ENCODE measurements at places on chromosomes 16 and 17.
A peak's percentile ranks its signal among the peaks of the same experiment; 100 is the strongest.

DNA sequence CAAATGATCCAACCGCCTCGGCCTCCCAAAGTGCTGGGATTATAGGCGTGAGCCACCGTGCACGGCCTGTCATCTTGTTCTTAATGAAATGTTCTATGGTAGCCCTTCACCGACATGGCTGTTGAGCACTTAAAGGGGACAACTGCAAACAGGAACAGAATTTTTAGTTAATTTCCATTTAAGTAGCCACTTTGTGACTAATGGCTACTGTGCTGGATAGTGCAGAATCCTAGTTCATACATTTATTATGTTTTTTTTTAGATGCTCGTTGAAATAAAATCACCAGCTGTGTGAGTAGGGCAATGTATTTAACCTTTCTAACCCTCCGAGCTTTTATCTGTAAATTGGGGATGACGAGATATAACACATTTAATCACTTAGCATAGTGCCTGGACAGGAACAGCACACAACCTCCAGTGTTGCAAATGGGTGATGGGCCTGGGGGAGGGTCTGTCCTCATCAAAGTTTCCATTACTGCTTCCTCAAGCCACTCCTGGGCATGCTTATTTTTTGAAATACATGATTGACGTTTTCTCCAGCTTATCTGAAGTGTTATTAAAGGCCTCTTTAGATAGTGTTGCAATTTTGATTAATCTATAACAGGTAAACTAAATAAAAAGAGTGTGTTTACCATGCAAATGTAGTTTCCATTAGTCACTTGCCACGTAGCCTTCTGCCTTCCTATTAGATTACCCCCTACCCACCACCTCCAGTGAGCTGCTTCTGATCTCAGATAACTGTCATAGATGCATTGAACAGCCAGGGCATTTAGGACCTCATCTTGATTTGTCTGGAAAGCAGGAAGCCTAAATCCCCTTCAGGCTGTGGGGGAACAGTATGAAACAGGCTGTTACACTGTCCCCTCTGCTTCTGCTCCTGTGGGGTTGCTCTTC, 42.5 kb upstream of the TANC2 start:
- no peak for DNase-seq
- no peak overlapping the region for H3K27ac ChIP-seq
- H3K27me3 ChIP-seq, result no peaks in the 10 kb centered on the region

DNA sequence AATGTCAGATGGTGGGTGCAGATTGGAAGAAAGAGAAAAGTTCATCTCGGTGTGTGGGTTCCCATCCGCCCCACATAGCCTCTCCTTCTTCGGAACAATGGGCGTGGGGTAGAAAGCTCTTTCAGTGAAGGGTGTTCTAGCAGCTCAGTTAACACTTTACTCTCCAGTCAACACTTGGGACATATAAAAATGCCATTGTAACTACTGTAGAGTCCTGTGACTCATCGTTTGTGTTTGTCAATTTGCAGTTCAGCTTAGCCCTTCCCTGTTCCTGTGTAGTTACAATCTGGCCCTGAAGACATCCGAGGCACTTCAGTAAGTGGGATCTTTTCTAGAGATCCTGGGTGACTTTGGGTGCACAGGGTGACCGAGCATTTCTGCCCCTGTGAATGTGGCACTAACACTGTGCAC, 11.5 kb upstream of the CLEC18C start:
- DNase-seq, result no peak
- no peaks in the 10 kb centered on the region for H3K36me3 ChIP-seq
- H3K27me3 ChIP-seq, result no peaks in the 10 kb centered on the region
- no peak overlapping the region for H3K27ac ChIP-seq
- H3K4me3 ChIP-seq, result no peak overlapping the region
- peaks cover 23% of the 10 kb centered on the region for H3K4me1 ChIP-seq

- peaks cover 18% of the 10 kb centered on the region for H3K4me1 ChIP-seq
- no peak overlapping the region for H3K4me3 ChIP-seq
- H3K36me3 ChIP-seq, result no peaks in the 10 kb centered on the region
- H3K27me3 ChIP-seq, result no peaks in the 10 kb centered on the region
Observed at GRCh38 chr16:77910021-77910420, 112.3 kb upstream of the CLEC3A start.

DNA sequence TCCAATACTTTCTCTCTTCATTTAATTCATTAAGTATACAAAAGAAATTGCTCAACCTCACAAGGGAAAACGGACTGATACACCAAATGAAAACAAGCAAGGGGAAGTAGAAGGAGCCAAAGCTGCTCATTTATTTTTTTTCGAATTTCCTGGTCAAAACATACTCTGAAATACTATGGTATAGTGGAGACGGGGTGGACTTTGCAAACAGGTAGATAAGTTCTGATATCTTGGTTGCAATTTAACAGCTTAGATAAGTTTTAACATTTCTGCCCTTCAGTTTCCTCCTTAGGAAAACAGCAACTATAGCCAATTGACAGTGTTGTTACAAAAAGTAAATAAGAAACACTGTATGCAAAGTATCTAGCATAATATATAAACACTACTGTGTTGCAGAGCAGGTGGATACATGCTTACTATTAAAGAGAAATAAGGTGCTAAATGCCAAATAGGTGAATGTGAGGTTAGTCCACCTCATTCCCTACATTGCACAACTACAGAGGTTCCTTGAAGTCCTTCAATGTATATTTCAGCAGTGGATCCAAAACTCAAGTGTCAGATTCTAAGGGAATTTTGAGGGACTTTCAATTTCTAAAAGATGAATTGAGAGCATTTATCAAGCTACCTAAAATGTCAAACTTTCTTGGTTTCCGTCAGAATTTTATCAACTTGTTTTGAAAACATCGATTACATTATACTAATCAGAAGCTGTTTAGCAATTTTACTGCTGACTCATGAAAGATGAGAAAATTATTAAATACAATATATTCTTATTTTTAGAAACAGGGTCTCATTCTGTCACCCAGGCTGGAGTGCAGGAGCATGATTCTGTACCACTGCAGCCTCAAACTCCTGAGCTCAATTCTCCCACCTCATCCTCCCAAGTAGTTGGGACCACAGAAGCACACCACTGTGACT, 11.0 kb downstream of the CCDC47 start:
- H3K36me3 ChIP-seq, result peaks cover 10% of the 10 kb centered on the region
- DNase-seq, result no peak
- H3K4me3 ChIP-seq, result no peak overlapping the region
- H3K4me1 ChIP-seq, result no peaks in the 10 kb centered on the region

- H3K27ac ChIP-seq, result no peak overlapping the region
- H3K27me3 ChIP-seq, result no peaks in the 10 kb centered on the region
- no peaks in the 10 kb centered on the region for H3K4me1 ChIP-seq
- no peak overlapping the region for H3K4me3 ChIP-seq
- peaks cover 19% of the 10 kb centered on the region for H3K36me3 ChIP-seq
- no peak for DNase-seq
Observed at GRCh38 chr17:18291718-18292540, 22.9 kb downstream of the TOP3A start.

GRCh38 chr17:48757524-48757961, 29.0 kb upstream of the HOXB13 start:
- no peaks in the 10 kb centered on the region for H3K4me1 ChIP-seq
- peaks cover 99% of the 10 kb centered on the region for H3K27me3 ChIP-seq
- no peak overlapping the region for H3K4me3 ChIP-seq
- no peak for DNase-seq
- H3K27ac ChIP-seq, result no peak overlapping the region

- DNase-seq, result no peak
- peak overlapping the region; percentile 49 for H3K4me3 ChIP-seq
- peaks cover 4% of the 10 kb centered on the region for H3K27me3 ChIP-seq
- H3K36me3 ChIP-seq, result no peaks in the 10 kb centered on the region
- H3K4me1 ChIP-seq, result peaks cover 57% of the 10 kb centered on the region
- H3K27ac ChIP-seq, result peak overlapping the region; percentile 19
Observed at GRCh38 chr17:75088465-75089417, 987 bp downstream of the SLC16A5 start.

DNA sequence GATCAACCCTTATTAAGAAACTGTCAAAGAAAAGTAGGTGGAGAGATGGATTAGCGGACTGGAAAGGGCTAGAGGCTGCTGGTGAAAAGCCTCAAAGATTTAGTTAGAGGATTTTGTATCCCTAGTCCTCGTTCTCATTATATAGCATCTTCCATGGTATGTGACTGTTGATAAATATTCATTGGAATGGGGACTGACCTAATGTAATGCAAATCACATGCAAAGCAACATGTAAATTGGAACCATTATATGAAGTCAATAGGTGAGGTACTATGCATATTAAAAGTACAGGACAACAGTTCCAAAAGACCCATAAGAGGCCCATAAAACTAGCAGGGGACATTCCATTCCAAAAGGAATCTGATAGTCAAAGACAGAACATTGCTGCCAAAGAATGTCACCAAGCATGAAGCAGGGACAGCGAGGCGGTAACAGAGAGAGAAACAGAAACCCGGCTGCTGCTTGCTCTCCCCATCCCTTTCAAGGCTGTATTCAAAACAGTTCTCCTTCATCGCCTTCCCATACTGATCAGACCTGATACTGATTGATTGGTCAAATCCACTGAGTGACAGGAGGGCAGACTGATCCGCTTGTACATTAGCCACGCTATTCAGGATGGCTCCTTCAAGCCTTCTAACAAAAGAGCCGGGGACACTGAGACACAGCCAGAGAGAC, 44.5 kb downstream of the SOX9 start:
- no peak for DNase-seq
- H3K27me3 ChIP-seq, result no peaks in the 10 kb centered on the region

DNA sequence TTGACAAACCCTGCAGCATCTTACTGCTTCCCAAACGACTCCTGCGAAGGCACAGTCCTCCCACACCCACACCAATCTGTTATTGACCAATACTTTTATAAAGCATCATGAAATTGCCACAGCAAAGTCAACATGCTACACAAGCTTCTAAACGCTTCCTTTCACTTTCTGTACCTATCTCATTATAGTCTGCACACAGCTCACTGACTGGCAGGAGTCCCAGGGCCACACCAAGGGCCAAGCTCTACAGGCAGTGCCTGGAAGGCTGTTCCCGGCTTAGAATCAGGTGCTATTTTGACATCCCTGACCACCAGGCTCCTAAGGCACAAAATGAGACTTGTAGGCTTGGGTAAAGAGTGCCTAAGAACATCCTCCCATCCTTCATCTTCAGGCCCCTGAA, 39.5 kb downstream of the USP7 start:
- no peaks in the 10 kb centered on the region for H3K27me3 ChIP-seq
- H3K36me3 ChIP-seq, result peaks cover 22% of the 10 kb centered on the region
- DNase-seq, result no peak
- H3K4me3 ChIP-seq, result no peak overlapping the region
- peaks cover 27% of the 10 kb centered on the region for H3K4me1 ChIP-seq
- H3K27ac ChIP-seq, result peak overlapping the region; percentile 10

DNA sequence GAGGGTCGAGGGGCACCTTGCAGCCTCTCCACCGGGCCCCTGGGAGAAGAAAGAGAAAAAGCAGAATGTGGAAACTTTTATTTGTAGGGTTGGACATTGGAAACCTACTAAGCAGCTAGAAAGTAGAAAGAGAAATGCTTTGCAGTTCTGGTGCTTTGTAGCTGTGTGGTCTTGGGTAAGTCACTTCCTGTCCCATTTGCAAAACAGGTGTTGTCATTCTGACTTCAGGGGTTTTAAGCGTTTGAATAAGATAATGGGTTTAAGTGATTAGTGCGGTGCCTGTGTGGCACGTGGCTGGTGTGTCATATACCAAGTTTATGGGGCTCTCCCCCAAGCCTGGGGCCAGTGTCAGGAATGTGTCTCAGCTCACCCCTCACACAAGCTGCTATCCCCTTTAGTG, 1.6 kb downstream of the CA4 start:
- H3K4me3 ChIP-seq, result peak overlapping the region; percentile 47
- no peak for DNase-seq
- H3K4me1 ChIP-seq, result peaks cover 5% of the 10 kb centered on the region

- DNase-seq, result no peak
- no peaks in the 10 kb centered on the region for H3K27me3 ChIP-seq
- H3K27ac ChIP-seq, result no peak overlapping the region
- H3K4me3 ChIP-seq, result no peak overlapping the region
- peaks cover 14% of the 10 kb centered on the region for H3K4me1 ChIP-seq
Observed at GRCh38 chr17:63714550-63715277, 14.8 kb upstream of the LIMD2 start.

DNA sequence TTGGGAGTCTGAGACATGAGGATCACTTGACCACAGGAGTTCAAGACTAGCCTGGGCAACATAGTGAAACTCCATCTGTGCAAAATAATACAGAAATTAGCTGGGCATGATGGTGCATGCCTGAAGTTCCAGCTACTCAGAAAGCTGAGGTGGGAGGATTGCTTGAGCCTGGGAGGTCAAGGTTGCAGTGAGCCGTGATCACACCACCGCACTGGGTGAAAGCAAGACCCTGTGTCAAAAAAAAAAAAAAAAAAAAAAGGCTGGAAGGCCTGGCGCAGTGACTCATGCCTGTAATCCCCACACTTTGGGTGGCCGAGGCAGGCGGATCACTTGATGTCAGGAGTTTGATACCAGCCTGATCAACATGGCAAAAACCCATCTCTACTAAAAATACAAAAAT, 8.1 kb downstream of the UBN1 start:
- DNase-seq, result no peak
- H3K4me1 ChIP-seq, result peaks cover 12% of the 10 kb centered on the region
- H3K36me3 ChIP-seq, result peaks cover 5% of the 10 kb centered on the region
- H3K27ac ChIP-seq, result no peak overlapping the region
- no peak overlapping the region for H3K4me3 ChIP-seq

DNA sequence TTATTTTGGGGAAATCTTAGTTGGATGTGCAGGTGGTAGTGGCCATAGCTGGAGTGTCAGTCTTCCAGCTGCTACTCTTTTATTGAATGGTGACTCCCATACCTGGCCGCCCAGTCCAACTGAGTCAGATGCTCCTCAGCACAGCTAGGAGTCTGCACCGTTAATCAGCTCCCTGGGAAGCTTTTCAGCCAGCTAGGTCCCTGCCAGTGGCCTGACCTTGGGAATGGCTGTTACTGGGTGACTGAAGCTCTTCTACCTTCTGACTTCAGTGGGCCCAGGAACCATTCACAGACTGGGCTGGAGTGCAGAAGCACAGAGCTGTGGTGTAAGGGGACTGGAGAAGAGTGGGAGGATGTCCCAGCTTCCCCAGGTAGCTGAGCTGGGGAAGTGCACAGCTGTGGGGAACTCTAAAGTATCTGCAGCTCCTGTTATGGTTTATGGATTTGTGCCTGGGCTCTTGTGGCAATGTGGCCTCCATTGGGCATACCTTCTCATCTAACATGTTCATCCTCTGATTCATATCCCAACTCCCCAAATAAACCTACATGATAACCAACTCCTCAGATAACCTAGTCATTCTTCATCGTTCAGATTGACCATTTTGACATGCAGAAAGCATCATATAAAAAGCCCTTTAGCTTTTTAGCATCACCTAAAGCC, 14.0 kb downstream of the ALKBH5 start:
- no peak overlapping the region for H3K27ac ChIP-seq
- no peaks in the 10 kb centered on the region for H3K27me3 ChIP-seq
- no peaks in the 10 kb centered on the region for H3K4me1 ChIP-seq
- H3K4me3 ChIP-seq, result no peak overlapping the region
- H3K36me3 ChIP-seq, result peaks cover 2% of the 10 kb centered on the region

GRCh38 chr16:71501547-71501946, 12.4 kb upstream of the ZNF19 start:
- H3K4me3 ChIP-seq, result no peak overlapping the region
- no peaks in the 10 kb centered on the region for H3K36me3 ChIP-seq
- peaks cover 44% of the 10 kb centered on the region for H3K27me3 ChIP-seq
- peaks cover 7% of the 10 kb centered on the region for H3K4me1 ChIP-seq

GRCh38 chr17:82613283-82614094, 34.8 kb downstream of the WDR45B start:
- peaks cover 9% of the 10 kb centered on the region for H3K4me1 ChIP-seq
- no peak overlapping the region for H3K27ac ChIP-seq
- H3K27me3 ChIP-seq, result no peaks in the 10 kb centered on the region

Data from neural crest cell (in vitro differentiated cells).